ENCODE measurements at places on chromosomes 3 and 15.

DNA sequence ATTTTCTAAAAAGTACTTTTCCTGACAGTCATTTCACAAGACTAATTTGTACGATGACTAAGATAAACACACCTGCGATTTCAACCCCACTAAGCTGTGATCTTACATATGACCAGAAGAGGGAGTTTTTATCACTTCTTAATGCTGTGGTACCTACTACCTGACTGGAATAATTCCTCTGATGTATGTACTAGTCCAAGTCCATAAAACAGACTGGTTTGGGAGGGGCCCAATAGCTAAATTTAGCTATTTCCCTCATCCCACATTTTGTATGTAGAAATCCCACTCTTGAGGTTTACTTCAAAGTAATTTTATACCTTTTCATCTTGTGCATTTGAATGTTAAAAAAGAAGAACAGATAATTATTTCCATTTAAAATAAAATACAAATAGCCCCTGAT, 49.7 kb upstream of the SCAANT1 start:
- DNase-seq: peak; percentile 61

DNA sequence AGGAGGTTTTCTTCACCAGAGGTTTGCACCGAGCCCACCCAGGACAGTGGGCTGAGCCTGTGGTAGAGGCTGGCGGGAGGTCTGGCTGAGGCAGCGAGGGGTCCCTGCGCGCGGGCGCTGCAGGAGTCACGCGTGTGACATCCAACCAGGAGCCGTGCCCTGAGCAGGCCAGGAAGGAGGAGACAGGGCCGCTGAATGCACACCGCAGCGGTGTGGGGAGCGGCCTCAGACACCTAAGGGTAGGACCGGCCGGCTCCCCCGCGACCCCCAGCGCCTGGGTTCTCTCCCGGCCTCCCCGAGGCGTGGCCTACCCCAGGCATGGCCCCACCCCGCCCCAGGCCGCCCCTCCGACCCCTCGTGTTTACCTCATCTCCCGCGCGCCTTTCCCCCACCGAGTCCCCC, 412 bp downstream of the SLC41A3 start:
- peak; percentile 60 for DNase-seq

DNA sequence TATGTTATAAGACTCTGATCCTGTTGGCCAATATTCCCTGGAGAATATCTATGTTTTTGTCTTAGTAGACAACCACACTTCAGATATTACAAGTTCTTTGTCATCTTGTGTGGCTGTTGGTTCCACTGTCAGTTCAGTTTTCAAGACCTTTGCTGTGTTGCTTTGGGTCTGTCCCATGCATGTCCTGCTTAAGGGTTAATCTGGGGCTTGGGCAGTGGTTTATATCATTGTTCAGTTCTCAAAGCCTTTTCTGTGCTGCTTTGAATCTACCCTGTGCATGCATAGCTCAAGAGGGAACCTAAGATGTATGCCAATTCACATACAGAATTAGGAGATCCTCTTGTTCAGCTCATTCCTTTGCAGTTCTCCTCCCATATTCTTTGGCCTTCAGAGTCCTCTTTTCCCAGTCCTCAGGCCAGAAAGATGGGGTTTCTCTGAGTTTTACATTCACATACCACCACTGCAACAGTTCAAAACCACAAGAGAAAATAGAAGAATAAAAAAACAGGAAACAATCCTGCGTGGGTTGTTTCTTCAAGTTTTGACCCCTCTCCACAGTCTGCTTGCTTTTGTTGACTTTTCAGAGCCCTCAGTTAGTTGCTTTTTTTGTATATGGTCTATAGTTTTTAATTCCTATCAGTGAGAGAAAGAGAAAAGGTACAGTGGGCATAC, 21.6 kb downstream of the BUB1B start:
- no peak for DNase-seq

DNA sequence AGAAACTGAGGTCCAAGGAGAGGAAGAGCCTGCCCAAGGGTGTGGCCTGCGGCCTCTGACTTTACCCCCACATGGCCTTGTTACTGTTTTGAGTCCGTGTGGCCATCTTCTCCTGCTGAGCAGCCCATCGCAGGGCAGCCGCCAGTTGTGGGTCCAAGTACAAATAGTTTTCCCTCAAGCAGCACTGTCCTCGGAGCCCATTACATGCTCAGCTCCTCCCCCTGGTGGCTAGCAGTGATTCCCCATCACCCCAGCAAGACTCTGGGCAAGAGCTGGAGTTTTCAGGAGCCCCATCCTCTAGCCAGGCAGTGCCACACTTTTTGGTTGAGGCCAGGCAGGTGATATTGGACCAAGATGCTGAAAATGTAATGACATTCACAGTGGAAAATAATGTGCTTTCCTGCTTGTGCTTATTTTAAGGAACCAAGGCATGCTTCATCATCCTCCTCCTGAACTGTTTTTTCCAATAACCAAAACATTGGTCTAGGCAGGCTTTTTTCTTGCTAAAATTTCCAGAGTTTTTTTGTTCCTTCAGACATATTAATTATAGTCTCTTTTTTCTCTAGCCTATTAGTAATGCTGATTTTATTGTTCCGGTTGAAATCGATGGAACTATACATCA, 23.2 kb upstream of the VILL start:
- peak; percentile 85 for DNase-seq

GRCh38 chr3:105788593-105788992, 80.2 kb downstream of the CBLB start:
- DNase-seq: no peak

Measured in T47D (cell line).